Brain microvascular endothelial cell (primary cell): ENCODE measurements at places on chromosomes 4 and X.
A peak's percentile ranks its signal among the peaks of the same experiment; 100 is the strongest.

GRCh38 chr4:113499696-113500095 lies 261.8 kb downstream of the CAMK2D start:
- DNase-seq, result peak; percentile 65

GRCh38 chrX:57156397-57157049 lies 19.3 kb upstream of the SPIN2A start:
- peak; percentile 40 for DNase-seq

GRCh38 chrX:16136080-16136479 lies 12.7 kb downstream of the GRPR start:
- DNase-seq, result no peak

- no peak for DNase-seq
Observed at GRCh38 chrX:17077361-17077760, 130.9 kb downstream of the REPS2 start.

- no peak for DNase-seq
Observed at GRCh38 chr4:71541541-71541940, 202.7 kb downstream of the SLC4A4 start.

- no peak for DNase-seq
Observed at GRCh38 chrX:18102006-18102405, 118.7 kb downstream of the BEND2 start.

GRCh38 chrX:57565198-57565597 lies 26.6 kb upstream of the ZXDB start:
- DNase-seq, result no peak
